ENCODE measurements at places on chromosomes 12 and 14.
A peak's percentile ranks its signal among the peaks of the same experiment; 100 is the strongest.

- no peak for DNase-seq
Measured at GRCh38 chr14:55206175-55206693, 14.8 kb upstream of the DLGAP5 start.

DNA sequence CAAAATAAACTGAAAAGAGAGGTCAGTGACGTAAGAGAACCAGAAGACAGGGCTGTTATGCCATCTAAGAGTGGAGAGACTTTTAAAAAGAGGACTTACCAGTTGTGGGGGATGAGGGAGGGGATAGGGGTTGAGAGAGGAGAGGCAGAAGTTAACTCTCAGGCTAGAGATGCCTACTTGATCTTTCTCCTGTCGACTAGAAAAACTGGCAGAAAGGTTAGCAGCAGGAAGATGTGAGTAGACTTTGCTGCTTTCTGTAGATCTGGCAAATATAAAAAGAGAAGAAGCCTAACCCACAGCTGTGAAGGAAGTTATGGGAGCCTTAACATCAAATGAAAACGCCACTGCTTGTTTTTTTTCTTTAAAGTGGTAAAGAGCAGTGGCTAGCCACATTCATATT is 10.7 kb downstream of the CREBL2 start:
- no peak for DNase-seq

DNA sequence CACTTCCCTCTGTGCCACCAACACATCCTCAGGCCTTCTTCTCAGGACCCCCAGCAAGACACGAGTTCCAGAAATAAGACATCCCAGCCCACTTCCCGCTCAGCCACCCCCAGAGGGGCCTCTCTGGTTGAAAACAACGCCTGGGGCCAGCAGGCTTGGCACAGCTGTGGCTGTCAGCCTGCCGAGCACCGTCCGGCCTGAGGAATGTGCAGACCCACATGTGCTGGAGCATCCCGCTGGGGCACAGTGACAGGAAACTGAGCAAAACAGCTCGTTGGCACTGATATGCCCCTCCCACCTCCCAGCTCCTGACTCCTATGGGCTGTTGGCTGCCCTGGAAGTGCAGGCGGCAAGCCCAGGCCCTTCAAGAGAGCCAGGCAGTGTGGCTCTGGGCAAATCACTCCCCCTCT is 1.4 kb downstream of the SYNE3 start:
- no peak for DNase-seq

- DNase-seq, result no peak
Measured at GRCh38 chr14:65016471-65016870, 29.8 kb downstream of the FNTB start.

DNA sequence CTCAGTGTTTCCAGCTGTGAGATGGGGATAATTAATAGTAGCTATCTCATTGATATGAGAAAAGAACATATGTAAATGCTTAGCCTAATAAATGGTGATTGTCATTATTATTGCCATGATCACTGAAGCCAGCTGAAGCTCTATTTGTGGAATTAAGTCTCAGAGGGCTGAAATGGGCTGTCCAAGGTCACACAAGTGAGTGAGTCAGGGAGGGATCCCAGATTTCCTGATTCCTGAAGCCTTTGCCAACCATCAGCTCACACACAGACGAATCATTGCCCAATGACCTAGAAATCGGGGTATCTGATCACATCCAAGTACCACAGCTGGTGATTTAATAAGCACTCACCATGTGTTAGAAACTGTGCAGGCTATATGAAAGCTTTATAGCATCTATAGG is 21.6 kb upstream of the TMEM229B start:
- no peak for DNase-seq

GRCh38 chr14:97625477-97625876 is 828.3 kb downstream of the VRK1 start:
- no peak for DNase-seq

DNA sequence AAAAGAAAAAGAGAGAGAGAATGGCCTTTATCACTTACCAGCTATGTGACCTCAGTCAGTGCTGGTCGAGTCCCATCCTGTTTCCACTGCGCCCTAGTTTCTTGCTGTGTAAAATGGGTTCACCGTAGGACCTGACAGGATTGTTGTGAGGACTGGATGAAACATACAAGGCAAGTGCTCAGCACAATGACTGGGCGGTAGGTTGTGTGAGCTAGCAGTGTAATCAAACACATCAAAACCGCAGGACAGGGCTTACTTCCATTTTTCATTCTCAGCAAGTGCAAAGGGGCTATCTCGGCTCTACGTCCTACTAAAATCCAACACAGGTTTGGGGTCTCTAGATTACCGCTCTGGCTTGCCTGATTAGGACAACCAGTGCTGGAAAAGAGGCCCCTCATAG is 36.4 kb upstream of the ATXN2 start:
- DNase-seq, result no peak

DNA sequence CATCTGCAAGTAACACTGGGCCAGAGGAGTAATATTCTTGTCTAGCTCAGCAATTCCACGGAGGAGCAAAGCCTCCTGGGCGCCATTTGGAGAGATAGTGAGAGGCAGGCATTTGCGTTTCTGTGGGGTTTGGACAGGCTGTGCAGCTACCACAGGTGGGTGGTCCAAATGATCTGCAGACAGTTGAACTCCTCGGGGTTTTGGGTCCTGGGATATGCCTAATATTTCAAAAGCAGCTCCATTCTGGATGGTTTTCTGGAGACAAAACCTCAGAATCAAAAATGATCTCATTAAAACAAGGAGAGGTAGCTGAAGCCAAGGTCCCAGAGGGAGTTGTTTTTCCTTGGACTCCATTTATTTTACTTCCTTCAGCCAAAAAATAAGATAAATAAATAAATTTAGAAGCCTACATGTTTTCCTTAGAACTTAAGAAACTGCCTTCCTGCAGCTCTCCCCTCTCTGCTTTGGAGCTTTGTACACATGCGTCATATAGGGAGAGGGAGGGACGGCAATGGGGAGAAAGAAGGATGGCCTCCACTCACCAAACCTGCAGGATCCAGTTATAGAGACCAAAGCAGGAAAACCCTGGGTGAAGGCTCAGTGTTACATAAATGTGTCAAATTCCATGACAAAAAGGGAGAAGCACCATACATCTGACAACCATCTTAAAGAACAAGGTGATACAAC is 227.3 kb upstream of the DAAM1 start:
- DNase-seq, result no peak

GRCh38 chr12:117093431-117093830 is 5.8 kb downstream of the TESC start:
- DNase-seq, result no peak

GRCh38 chr12:43407816-43408645 is 144.0 kb downstream of the ADAMTS20 start:
- DNase-seq, result no peak

DNA sequence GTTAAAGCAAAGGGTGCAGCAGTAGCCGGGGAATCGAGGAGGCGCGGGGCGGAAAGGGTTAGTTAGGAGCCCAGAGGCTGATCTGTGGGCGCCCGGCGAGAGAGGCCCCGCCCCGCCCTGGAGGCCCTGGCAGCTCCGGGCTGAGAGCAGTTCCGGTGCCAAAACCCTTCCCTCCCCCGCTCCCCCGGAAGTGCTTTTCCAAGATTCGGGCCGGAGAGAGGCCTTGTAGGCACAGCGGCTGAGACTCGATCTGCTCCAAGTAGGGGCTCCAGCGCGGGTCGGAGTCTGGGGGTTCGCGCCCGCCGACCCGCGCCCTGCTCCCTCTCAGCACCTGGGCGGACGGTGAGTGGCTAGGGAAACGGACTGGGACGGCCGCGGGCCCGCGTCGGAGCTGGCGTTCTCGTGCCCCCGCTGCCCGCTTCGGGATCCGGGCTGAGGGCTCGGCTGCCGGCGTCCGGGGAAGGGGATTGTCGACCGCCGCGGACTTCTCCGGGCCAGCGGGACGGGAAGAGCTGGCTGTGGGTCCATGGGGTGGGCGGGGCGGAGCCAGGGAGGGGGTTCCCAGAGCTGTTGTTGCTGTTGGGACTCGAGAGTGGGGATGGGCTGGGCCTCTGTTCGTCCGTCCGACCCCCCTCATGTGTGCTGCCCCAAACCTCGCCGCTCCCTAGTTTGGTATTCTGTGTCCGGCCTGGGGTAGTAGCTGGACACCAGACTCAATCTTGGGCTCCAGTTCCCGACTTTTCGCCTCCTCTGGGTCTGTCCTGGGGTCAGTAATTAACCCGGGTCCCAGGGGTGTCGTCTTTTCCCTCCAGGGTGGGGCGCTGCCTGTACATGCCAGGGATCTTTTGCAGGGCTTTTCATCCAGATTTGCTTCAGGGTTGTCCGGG is at the start of gene FRS2:
Gene FRS2 (plus strand): TSS at position 200 of the 887 bp plus-strand sequence. CDS start 98,643 bp downstream, outside the sequence.
- peak; percentile 75 for DNase-seq

GRCh38 chr14:70600382-70601157 is at the start of gene MED6:
Gene MED6 (minus strand): TSS chr14:70600655. CDS start chr14:70600637, 18 bp downstream.
- peak; percentile 86 for DNase-seq

GRCh38 chr14:71661441-71661840 is 270.8 kb upstream of the RGS6 start:
- DNase-seq, result no peak

DNA sequence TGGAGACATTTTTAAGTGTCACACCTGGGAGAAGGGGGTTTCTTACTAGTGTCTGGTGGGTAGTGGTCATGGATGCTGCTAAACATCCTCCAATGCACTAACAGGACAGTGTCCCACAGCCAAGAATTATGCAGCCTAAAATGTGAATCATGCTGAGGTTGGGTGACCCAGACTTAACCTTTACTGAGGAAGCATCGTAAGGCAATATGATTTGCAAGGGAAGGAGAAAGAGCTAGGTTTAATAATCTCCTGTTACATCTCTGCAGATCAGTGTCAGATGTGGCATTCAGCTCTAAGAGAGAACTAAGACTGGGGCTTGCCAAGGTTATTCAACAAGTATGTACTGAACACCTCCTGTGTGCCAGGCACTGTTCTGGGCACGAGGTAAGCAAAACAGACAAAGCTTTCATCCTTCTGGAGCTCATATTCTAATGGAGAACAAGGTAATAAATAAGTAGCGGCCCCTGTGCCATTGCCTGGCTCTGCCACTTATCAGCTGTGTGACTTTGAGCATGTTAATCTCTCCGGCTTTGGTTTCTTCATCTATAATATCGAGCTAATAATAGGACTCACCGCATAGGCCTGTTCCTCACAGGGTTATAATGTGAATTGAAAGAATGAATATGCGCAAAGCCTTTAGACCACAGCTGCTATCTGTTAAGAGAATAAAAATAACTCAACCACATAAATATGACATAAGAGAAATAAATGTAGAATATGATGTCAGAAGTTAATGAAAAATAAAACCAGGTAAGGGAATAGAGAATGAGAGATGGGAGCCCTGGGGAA is 13.5 kb upstream of the GOLGA5 start:
- DNase-seq, result no peak

- no peak for DNase-seq
Measured at GRCh38 chr14:51208982-51209381, 31.1 kb upstream of the TMX1 start.

- DNase-seq, result no peak
Measured at GRCh38 chr14:104250175-104250574, 111.8 kb downstream of the KIF26A start.

DNA sequence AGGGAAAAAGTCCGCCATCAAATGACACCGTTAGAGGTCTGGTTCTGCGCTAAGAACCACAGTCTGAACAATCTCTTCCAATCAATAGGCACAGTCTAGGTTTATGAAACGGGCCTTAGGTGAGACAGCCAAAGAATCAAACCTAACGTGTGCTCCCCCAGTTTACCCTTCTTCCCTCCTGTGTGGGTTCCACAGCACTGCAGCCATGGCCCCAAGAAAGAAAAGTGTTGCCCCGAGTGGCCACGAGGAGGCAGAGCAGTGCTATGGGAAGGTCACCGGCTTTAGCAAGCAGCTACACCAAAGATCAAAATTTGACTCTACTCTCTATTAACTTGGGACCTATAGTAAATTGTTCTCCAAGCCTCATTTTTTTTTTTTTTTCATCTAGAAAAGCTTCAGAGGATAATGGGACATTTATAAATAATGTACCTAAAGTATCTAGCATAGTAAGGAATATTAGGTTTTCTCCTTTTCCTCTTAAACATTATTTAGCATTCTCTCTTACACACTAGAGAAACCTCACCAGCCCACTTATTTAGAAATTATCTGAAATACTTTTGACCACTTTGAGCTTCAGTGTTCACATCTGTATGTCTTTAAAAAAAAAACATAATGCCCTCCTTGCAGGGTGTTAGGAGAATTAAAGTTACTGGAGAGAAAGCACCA is 70.2 kb upstream of the GPHB5 start:
- DNase-seq, result peak; percentile 13

GRCh38 chr12:12004524-12004923 is 66.2 kb upstream of the BCL2L14 start:
- DNase-seq, result no peak

- no peak for DNase-seq
Measured at GRCh38 chr12:11510671-11511070, 115.3 kb upstream of the PRB2 start.

DNA sequence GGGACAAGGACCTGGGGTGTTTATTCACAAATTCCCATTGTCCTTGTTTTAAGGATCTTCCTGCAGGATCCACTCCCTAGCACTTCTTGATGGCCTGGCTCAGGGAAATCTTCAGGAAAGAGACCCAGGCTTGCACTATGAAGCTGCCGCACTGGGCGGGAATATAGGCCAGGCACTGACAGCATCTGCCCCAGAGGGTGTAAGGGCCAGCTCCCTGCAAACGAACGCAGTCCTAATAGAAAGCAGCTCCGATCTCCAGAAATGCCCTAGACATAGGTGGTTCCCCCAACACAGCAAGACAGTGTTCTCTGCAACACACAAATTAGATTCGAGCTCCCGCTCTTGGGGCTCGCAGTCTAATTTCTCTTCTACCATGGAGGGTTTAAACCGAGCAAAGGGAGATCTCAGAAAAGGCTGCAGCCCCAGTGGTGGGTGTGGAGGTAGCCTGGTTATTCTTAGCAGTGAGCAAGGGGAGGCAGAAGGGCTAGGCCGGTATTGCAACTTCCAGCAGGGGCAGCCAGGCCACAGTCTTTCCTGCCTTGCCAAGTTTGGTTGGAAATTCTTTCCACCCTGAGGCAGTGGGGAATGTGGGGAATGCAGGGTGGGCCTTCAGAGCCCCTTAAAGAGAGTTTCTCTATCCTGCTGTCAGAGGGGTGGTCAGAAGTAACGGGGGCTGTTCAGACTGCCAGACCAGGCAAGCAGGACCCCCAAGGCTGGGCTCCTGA is 16.1 kb upstream of the WSCD2 start:
- DNase-seq, result no peak

DNA sequence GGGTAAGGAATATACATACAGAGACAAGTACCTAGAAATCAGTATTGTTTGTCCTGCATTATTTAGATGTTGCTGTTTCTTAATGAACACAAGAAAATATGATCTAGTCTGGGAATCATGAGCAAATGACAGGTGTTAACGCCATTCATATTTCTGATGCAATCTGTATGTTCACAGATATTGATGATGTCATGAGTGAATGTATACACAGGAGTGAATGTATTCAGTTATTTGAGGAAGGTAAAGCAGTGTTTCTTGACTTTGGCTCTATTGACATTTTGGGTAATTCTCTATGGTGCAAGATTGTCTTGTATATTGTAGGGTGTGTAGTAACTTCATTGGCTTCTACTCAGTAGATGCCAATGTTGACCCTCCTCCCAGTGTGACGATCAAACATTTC is 26.7 kb upstream of the RTL1 start:
- no peak for DNase-seq

DNA sequence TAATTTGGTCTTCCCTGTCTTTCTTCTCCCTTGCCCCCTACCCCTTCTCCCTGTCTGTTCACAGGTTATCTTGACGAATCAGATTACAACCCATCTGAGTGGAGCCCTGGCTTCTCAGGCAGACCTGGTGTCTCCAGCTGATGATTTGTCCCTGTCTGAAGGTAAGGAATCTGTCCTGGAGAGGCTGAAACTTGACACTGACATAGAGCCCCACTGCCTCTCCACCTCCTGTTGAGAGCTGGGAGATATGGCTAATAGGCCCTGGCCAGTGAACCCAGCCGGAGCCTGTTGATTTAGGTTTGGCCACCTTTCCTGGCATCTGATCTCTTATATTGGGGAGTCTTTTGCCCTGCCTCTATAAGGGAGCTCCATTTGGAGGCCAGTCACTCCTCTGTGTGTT is 472.2 kb downstream of the RAD51B start:
- no peak for DNase-seq
